Suppressor macrophage treated with lipopolysaccharide for 4 hours (primary cell): ENCODE measurements at places on chromosomes 11 and 22.

GRCh38 chr11:92332986-92333385, 108.4 kb downstream of the FAT3 start:
- DNase-seq: no peak

DNA sequence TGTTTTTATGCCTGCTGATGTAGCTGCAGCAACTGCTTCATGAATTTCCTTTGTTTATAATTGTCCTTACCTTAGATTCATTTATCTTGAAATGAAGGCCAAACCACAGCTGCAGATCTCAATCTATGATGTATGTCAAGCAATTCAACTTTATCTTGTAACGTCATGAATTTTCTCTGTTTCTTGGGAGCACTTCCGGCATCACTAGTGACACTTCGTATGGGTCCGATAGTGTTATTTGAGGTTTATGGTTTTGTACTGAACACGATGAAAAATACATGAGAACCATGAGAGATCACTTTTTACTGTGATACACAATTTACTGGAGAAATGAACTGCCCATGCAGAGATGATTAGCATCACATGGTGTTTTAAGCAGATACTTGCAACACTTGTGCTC, 98.5 kb downstream of the CSTPP1 start:
- no peak for DNase-seq

DNA sequence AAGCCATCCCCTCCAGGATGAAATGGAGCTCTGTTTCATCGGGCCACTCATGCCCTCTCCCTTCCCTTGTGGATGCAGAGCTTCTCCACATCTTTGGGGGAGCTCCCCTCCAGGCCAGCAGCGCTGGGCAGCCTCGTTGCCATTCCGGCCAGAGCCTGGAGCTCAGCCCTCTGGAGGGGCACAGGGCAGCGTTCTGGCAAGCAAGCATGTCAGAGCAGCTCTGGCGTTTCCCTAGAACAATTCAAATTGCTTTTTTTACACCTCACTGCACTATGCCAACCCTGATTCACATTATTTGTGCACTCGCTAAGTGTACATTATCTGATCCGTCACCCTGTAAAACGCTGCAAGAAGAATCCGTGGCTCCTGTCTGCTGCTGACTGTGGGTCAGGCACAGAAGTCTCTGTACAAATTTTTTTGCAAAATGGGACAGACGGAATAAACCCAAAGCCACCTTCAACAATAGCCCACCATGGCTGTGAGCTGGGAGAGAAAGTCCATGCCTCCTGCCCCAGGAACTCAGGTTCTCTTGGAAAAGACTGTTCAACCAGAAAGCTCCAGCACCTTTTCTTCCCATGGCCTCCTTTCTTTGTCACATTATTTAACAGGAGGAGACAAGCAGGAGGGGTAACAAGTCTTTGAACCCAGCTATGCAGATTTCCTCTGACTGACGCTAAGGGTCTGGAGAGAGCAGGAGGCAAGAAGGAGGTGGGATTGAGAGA, 139.5 kb upstream of the CADM1 start:
- no peak for DNase-seq

GRCh38 chr22:46593996-46594946, 25.9 kb upstream of the GRAMD4 start:
- DNase-seq: no peak

GRCh38 chr11:34910817-34911216, 5.4 kb downstream of the APIP start:
- DNase-seq: no peak

DNA sequence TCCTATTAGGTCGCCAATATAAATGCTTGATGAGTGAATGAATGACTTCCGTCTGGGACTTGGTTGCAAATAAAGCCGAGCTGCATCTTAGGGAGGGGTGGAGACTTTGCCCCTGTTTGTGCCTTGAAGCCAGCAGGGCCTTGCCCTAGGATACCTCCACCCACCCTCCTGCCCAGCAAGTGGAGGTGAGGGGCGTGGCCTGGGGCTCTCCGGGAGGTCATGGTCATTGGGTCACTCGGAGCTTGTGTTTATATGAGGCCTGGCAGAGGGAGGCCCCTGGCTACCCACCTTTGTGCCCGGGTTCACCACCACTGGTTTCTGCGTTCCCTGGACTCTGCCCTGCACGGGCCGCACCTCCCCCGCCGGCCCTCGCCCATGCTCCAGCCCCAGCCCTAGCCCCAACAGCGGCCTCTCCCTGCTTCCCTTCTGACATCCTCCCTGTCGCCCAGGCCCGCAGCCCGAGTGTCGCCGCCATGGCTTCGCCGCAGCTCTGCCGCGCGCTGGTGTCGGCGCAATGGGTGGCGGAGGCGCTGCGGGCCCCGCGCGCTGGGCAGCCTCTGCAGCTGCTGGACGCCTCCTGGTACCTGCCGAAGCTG, 4.3 kb downstream of the MPST start:
- DNase-seq: no peak

DNA sequence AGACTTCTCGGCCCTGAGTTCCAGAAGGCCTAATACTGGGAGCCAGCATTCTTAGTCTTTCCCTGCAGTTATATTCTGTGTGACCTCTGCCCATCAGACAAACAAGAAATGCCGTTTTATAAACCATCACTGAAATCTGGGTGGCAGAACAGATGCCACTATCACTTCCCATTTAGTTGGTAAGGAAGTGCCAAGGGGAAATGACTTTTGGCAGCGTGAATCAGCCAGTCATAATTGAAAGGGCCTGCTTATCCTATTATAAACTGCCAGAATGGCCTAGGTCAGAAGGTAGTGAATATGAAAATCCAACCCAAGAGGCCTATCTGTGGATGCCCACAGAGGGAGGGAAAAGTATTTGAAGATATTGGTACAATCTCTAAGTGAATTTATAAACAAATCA, 646.8 kb upstream of the CCDC90B start:
- no peak for DNase-seq

GRCh38 chr11:67274768-67275605, 8.7 kb downstream of the GRK2 start:
- no peak for DNase-seq

- peak; percentile 63 for DNase-seq
These were observed 104.7 kb downstream of the KIAA1671 start for GRCh38 chr22:25057013-25057881.

DNA sequence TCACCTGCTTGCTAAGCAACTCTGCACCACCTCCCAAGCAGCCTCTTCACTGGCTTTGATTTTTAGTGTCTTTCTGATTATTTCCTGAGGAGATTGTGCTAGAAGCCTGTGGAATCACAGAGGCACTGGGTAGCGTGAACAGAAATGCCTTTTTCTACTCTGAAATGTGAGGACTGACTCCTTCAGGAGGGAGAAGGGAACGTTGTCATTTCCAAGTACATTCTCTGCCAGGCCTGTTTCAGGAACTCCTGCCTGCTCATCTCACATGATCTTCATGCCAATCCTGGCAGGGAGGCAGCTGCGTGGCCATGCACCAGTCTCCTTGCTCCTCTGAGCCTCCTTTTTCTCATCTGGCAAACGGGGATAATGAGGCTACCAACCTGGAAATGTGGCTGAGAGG, 49.8 kb upstream of the PRDM11 start:
- DNase-seq: no peak

DNA sequence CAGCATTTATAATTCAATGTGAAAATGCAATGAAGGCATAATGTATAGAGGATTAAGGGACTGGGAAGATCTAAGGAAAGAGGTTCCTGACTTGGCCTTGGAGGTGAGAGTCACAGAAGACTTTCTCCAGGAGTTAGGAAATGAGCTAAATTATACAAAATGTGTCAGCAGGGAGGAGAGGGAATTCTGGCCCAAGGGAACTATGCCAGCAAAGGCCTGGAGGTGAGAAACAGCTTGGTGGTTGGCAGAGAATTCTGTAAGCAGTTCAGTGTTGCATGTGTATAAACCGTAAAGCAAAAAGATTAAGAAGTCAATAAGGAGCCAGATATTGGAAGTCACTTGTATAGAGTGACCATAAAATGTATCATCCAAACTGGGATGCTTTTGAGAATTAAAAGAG, 142.2 kb upstream of the SESN3 start:
- DNase-seq: no peak

DNA sequence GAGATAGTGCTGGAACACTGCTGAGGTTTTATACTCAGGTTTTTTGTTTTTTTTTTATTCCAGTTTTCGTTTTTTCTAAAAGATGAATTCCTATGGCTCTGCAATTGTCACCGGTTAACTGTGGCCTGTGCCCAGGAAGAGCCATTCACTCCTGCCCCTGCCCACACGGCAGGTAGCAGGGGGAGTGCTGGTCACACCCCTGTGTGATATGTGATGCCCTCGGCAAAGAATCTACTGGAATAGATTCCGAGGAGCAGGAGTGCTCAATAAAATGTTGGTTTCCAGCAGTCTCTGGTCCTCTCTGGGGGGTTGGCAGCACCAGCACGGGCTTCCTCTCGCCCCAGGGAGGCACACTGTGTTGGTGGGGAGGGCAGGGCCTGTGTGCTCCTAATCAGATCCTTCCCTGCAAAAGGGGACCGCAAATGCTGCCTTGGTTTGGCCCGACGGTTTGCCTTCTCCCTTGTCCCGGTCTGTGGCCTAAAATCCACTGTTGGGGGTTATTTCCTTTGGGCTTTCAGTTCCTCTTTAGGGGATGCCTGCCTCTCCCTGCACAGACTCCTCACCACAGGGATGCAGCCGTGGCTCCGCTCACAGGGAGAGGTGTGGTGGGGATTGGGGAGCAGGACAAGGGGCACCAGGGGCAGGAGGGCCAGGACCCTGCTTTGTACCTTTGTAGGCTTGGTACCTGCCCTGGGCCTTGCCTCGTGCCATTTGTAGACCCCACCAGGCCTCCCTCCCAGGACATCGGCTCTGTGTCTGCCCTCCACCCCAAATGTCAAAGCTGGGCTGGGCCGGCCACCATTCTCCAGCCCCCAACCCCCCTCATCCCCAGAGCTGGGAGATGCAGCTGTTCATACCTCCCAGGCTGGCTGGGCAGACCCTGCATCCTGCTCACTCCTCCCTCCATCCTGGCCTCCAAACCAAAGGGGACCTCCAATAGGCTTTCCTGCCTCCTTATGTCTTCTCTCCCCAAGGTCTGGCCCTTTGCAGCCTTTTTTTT, 13.5 kb downstream of the MCAT start:
- peak; percentile 55 for DNase-seq

GRCh38 chr11:34324466-34324865, 33.3 kb downstream of the ABTB2 start:
- no peak for DNase-seq

DNA sequence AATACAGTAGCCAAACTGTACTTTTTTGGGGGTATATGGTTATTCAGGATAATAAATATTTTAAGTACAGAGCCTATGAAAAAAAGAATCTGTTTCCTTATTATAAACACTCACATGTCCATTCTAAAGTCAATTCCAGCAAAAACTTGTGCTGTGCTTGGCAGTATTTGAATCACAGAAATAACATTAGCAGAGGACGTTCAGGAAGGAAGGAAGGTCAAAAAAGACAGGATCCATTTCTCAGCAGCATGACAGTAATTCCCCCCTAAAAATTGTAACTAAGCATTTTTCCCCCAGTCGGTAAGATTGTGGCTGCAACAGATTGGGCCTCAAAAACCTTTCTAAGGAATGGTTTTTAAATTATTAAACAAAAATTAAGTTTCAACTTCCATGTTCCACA, 124.8 kb downstream of the ATG16L2 start:
- no peak for DNase-seq

DNA sequence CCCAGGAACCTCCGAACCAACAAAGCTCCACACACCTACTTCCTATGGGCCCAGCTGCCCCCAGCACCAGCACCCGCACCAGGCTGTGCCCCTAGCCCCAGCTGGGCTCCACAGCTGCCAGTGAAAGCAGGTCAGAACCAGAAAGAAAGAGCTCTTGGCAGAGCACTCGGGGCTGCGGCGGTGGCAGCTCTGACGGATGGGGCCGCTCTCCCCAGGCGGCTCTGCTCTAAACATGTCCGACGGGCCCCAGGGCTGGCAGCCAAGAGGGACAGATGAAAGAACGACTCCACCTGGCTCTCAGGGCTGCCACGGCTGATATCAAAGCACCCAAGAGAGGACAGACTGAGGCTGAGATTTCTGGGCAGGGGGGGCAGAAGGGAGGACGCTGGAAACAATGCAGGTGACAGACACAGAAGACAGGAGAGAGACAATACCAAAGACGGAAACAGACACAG, 25.7 kb downstream of the LRFN4 start:
- no peak for DNase-seq

DNA sequence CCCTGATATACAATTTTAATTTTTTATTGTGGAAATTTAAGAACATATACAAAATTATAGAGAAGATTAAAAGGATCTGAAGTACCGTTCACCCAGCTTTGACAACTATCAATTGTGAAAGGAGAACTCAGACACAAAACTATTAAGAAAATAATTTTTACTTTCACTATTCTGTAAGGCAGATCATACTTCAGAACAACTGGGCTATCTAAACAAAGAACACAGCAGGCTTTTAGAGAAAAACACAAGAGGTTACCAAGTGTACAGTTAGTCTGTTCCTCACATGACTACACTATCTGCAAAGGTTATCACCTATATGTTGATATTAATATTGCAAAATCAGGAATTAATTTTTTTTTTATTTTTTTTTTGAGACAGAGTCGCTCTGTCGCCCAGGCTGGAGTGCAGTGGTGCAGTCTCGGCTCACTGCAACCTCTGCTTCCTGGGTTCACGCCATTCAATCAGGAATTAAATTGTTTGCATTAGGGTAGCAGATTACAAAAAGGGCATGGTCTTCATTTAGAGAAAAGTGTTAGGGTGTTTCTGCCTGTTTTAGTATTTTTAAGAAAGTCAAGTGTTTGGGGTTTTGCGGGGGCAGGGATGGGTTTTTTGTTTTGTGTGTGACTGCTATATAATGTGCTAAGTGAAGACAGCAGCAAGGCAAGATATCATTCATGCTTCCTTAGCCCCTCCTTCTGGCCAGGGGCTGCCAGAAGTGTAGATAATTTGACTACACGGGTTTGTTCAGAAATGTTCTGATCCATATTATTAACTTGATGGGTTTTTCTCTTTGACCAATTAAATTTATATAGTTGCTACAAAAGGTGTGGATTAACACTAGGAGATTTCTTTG, 27.6 kb upstream of the SIK2 start:
- no peak for DNase-seq

DNA sequence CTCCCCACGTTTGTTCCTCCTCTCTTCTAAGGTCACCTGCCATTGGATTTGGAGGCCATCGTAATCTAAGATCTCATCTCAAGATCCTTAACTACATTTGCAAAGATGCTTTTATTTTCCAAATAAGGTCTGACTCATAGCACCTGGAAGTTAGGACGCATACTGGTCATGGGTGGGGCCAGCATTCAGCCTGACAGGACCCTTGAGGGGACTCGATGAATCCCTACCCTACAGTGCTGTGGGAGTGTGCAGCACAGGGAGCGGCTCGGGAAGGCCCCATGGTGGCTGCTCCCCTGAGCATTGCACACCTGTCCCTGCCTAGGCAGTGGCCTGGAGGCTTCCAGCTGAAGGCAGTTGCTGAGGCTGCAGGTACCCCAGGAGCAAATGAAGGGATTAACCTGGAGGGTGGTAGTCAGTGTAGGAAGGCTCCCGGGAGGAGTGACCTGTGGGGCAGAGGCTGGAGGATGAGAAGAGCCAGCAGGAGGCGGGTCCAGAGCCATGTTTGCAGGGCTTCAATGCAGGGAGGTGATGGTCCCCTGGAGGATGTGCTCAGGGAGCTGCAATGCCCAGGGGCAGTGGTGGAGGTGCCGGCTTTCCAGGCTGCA, 362.2 kb downstream of the CTTN start:
- no peak for DNase-seq

GRCh38 chr11:71223671-71224660, 28.4 kb downstream of the SHANK2 start:
- no peak for DNase-seq

GRCh38 chr11:70888061-70888460, 364.3 kb downstream of the SHANK2 start:
- no peak for DNase-seq
